ENCODE measurements at places on chromosomes 16 and 17.

DNA sequence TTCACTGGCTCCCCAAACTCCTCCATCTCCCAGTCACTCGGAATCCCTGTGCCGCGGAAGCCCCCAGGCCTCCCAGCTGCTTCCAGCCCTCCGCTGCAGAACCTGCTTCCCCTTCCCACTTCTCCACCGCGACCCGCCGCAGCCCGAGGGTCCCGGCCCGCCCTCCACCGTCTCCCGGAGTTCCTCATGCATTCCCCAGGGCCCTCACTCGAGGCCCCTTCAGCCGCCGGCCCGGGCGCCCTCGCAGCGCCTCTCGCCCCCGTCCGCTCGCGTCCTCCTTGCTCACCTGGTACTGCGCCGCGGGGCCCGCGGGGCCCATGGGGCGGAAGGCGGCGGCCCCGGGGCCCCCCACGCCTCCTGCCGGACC, 329 bp downstream of the SMARCD2 start:
- peak; percentile 66 for DNase-seq

DNA sequence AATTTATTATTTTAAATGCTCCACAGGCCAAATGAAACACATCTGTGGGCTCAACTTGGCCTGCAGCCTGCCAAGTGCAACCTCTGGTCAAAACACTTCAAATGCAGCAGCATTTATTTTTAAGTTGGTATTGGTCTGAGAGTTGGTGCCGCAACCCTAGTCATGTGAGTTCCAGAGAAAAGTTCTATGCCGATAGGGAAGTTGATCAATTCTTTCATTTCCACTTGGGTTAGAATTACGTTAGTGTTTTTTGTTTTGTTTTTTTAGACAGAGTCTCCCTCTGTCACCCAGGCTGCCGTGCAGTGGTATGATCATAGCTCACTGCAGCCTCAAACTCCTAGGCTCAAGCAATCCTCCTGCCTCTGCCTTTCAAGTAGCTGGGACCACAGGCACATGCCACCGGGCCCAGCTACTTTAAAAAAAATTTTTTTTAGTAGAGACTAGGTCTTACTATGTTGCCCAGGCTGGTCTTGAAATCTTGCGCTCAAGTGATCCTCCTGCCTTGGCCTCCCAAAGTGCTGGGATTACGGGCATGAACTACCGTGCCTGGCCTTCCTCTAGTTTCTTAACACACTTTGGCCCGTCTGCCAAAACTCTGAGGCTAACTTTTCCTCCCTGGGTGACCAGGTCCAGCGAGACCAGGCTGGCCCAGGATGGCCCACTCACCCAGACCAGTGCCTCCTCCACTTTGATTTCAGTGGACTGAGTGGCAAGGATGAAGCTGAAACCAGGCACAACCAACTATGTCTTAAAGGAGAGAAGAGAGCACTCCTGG, 221.1 kb downstream of the MRTFB start:
- no peak for DNase-seq

DNA sequence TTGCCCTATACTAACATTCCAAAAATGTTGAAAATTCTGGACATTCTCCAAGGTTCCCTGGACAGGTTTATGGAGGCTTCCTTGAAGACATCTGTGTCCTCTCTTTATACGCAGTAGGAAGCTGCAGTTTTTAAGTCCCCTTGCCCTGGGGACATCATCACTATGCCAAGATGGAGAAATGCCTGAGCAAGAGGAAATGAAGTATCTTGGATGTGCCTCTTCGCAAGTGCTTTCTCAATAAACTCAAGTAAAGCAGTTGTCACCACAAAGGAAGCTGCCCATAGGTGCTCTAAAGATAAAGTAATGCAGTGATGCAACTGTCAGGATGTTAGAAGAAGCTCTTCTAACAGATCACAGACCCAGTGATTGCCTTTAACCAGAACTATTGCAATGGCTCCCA, 71.0 kb downstream of the CDYL2 start:
- no peak for DNase-seq

- no peak for DNase-seq
Observed at GRCh38 chr16:16996827-16997226, 473.9 kb downstream of the XYLT1 start.

DNA sequence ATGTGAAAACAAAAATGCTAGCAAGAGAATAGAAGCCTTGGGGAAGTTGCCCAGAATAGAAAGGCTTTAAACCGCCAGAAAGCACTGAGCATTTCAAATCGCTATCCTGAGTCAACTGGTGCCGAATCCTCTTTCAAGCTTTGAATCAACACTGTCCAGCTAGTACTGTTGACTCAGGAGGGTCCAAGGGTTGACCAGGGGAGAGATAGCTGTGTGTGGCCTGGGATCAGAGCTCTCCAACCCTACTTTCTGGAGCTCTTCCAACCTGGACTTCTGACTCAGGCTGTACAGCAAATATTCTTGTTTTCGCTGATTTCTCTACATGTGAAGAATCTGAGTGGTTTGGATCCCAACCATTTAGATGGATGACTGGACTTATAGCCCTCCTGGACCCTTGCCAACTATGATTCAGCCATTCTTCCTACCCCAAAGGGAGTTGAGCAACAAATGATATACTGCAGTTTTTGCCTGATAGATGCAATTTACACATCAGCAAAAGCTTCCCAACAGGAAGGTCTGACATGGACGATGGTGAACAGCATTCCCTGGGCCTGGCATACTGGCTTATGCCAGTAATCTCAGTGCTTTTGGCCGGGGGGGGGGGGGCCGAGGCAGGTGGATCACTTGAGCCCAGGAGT, 154.0 kb upstream of the SDK2 start:
- DNase-seq: peak; percentile 80

DNA sequence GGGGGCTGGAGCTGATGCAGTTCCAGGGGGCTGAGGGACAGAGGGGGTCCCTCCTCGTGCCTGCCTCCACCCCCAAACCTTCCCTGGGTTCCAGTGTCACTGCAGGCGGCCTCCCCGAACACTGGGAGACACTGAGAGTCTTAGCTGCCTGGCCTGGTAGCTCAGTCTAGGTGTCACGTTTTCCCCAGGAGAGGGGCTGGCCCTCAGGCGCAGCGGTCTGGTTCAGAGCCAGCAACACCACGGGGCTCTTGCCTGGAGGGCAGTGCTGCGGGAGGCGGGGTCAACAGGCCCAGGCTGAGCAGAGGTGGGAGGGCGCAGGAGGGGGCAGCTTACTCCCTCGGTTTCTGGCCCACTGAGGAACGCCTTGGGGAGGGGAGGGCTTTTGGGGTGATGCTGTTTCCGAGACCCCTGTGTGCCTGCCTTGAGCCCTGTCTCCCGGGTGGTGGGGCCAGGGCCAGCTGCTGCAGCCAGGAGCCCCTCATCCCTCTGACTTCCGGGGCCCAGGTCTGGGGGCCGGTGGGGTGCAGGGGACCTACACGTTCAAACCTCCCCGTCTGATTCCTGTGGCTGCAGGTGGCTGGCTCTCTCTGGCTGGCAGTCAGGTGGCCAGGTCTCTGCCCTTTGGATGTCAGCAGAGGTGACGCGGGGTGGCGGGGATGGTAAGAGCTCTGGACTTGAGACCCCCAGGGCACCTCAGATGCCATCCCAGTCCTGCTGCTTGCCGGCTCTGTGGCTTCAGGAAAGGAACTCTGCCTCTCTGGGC, 89.3 kb upstream of the GSE1 start:
- DNase-seq: no peak

- DNase-seq: peak; percentile 61
Observed at GRCh38 chr16:57694725-57695679, at the start of gene DRC7. Gene DRC7, plus strand, starts transcription at chr16:57694806. Its CDS starts 3,144 bp downstream, at chr16:57697950.

- DNase-seq: no peak
Observed at GRCh38 chr17:67071595-67071994, 27.2 kb downstream of the CACNG1 start.

DNA sequence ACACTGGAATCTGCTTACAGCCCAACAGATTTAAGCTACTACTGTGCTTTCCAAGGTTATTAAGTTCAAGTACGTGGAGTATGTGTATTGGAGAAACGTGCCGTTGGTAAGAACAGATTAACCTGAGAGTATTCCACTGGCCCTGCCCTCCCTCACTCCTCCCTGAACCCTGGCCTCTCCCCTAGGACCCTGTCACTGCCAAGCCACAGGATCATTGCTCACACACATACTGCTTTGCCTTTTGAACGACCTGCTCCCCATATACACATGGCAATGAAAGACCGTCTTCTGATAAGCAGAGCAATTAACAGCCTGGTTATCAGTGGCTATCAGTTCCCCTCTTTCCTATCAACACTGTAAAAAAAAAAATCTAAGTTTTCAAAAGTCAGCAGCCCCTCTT, 458.9 kb upstream of the DYNLRB2 start:
- DNase-seq: no peak

DNA sequence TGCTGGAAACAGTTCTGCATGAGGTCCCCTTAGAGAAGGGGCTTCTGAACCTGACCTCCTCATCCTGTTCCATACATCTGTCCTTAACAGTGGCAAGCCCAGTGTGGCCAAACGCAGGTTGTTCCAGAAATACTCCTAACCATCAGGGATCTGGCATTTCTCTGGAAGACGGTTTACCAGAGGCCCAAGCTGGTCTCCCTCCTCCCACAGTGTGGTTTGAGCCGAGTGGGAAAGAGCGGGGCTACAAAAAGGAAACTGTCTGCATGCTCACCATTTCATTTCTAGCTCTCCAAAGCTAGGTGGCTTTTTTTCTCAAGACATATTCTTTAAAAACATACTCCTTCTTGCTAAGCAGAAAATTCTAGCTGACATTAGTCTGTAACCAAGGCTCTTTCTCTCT, 6.0 kb downstream of the MXRA7 start:
- DNase-seq: no peak

- DNase-seq: peak; percentile 44
Observed at GRCh38 chr16:20385844-20386832, 18.4 kb downstream of the PDILT start.

Data from NCI-H774 (cell line).